ENCODE measurements at places on chromosomes 11 and 22.

GRCh38 chr11:99162819-99163218 is 142.1 kb downstream of the CNTN5 start:
- no peak for DNase-seq

- DNase-seq, result no peak
Observed at GRCh38 chr11:76850130-76850529, 10.6 kb upstream of the ACER3 start.

DNA sequence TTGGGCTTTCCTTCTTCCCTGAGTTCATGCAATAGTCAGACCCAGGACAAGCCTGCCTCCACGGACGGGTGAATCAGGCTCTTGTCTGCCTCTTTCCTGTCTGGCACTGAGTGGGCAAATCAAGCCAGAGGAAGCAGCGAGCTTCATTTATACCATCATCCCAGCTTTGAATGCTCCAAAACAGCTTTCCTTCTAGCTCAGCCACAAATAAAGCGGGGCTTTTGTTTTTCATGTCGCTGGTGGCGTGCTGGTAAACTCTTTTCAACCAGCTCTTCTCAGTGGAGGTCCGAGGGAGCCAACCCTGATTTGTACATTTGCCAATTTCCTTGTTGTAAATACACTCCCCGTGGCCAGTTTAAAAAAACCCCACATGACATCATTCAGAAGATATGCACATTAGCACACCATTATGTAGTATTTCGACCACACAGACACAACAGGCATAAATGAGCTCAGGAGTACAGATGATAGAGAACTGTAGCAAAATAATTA is 8.6 kb downstream of the C11orf91 start:
- DNase-seq, result peak; percentile 95

DNA sequence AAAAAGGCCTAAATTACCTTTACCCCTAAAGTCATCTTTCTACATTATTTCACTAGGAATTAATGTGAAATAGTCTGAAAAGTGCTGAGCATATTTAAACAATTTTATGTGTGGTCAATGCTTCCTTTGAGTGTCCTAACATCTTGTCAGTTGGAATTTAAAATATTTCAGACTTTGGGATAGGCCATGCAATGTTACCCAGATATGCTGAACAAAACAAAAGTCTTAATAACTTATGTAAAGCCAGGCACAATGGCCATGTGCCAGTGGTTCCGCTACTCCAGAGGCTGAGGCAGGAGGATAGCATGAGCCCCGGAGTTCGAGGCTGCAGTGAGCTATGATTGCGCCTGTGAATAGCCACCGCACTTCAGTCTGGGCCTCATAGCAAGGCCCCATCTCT is 137.4 kb downstream of the CADM1 start:
- no peak for DNase-seq

DNA sequence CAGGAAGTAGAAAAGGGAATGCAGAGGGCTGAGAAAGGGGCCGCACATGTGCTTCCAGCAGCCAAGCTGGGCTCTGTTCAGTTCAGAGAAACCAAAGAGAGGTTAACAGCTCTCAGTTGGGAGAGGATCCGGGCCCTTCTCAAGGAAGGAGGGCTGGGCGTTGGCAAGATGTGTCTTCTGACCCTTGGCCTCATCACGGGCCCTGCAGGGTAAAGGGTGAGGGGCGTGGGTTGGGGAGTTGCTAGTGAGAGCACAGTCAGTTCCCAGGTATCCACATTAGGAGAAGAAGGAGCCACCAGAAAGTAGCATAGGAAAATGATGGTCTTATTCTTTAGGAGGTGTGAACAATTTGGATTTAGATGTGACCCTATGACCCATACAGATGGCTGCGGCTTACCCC is 73.0 kb downstream of the OSBP2 start:
- no peak for DNase-seq

DNA sequence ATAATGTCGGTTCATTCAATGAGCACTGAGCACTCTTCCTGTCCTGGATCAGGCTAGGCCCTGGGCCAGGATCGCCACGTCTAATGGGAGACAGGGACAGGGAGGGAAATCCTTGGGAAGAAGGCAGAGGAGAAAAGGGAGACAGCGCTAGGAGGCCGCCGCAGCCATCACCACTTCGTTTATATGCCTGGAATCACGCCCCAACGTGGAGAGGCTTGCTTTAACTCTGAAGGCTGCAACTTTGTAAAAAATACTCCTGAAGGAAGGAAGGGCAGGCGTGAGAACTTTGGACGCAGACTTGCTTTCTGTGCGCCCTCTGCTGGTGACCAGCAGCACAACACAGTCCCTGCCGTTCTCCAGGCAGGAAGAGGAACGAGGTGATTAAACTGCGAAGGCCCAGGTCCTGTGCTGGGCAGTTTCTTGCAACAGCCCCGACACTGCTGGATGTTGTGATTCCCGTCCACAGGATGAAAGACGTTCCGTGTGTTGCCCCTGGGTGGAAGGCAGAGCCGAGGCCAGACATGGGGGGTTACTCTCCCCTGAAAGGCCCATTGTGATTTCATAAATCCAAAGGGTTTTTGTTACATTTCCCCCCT is 22.1 kb downstream of the RIBC2 start:
- DNase-seq, result peak; percentile 80

GRCh38 chr11:34302046-34302921 is 55.5 kb downstream of the ABTB2 start:
- peak; percentile 94 for DNase-seq

GRCh38 chr22:31230155-31230870 is 18.2 kb downstream of the LIMK2 start:
- no peak for DNase-seq

DNA sequence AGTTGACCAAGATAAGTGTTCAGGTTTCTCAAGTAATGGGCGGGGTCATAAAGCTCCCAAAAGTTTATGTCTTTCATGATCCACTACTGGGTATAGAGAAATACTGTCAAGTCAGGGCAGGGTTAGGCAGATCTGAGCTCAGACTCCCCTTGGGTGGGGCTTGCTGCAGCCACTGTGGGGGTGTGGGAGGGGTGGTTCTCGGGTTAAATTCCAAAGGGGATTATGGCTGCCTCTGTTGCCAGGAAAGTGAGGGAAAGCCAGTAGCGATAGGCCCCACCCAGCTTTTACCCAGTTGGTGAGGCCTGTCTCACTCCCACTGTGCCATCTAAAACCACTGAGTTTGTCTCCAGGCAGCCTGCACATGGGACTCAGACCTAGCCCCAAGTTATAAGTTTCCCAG is 37.8 kb downstream of the DLG2 start:
- no peak for DNase-seq

GRCh38 chr11:2768471-2769408 is 68.9 kb upstream of the KCNQ1OT1 start:
- DNase-seq, result peak; percentile 70

DNA sequence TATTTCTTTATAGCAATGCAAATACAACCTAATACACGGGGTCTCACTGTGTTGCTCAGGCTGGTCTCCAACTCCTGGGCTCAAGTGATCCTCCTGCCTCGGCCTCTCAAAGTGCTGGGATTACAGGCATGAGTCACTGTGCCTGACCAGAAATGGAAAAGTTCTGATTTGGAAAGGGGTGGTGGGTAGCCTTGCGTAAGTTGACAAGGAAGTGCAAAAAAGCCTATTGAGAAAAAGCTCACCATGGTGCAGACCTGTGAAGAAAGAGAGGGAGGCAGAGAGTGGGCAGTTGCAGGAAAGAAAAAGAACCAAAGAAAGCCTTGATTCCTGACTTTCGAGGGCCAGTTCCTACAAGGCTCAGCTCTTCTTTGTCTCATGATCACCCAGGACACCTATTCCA is 27.1 kb downstream of the AGBL2 start:
- DNase-seq, result no peak

- DNase-seq, result no peak
Observed at GRCh38 chr11:133127741-133128140, 404.6 kb downstream of the OPCML start.

GRCh38 chr22:45452565-45453379 is 39.3 kb downstream of the RIBC2 start:
- DNase-seq, result peak; percentile 63

DNA sequence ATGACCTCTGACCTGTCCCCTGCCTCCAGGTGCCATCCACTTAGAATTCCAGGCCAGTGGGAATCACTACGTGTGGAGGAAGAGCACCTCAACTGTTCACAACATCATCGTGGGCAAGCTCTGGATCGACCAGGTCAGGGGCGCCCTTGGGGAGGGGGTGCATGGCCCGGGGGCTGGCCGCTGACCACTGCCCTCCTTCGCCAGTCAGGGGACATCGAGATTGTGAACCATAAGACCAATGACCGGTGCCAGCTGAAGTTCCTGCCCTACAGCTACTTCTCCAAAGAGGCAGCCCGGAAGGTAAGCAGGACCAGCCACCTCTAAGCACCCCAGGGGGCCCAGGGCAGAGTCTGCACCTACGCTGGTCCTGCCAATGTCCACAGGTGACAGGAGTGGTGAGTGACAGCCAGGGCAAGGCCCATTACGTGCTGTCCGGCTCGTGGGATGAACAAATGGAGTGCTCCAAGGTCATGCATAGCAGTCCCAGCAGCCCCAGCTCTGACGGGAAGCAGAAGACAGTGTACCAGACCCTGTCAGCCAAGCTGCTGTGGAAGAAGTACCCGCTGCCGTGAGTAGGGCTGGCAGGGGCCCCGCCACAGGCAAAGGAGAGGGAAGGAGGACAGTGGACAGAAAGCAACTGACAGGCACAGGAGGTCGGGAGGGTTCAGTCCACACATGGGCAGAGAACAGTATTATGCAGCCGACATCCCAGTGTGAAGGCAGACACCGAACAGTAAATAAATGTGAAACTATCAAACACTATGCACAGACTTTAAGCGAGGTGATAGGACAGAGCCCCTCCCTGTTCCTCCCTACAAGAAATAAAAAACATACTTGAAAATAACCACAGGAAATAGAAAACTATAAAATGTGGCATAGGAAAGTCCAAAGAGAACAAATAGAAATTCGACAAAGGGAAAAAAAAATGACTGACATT is 74.9 kb downstream of the MORC2 start:
- DNase-seq, result no peak

- no peak for DNase-seq
Observed at GRCh38 chr22:37182949-37183245, 5.2 kb downstream of the C1QTNF6 start.

Measured in HCEC 1CT (cell line).